ENCODE measurements at places on chromosomes 2 and 18. TPM values are rescaled to one million over a fixed set of nuclear protein-coding genes. Genes with fewer than 3 reads are reported as not detected.

The SOX11 gene
- not detected for total RNA-seq

The AFF3 gene
- total RNA-seq = 4.9 TPM

The TBR1 gene
- total RNA-seq = not detected

- no peaks in the 10 kb centered on the region for H3K4me1 ChIP-seq
- no peak for DNase-seq
- H3K36me3 ChIP-seq = no peaks in the 10 kb centered on the region
- H3K4me3 ChIP-seq = no peak overlapping the region
- H3K27ac ChIP-seq = no peak overlapping the region
These were observed 6.4 kb downstream of the FN1 start for GRCh38 chr2:215429424-215429823.

GRCh38 chr2:31163011-31163539, 24.8 kb upstream of the GALNT14 start:
- no peaks in the 10 kb centered on the region for H3K4me1 ChIP-seq
- no peaks in the 10 kb centered on the region for H3K27me3 ChIP-seq
- no peak for DNase-seq
- no peak overlapping the region for H3K27ac ChIP-seq
- no peak overlapping the region for H3K4me3 ChIP-seq

DNA sequence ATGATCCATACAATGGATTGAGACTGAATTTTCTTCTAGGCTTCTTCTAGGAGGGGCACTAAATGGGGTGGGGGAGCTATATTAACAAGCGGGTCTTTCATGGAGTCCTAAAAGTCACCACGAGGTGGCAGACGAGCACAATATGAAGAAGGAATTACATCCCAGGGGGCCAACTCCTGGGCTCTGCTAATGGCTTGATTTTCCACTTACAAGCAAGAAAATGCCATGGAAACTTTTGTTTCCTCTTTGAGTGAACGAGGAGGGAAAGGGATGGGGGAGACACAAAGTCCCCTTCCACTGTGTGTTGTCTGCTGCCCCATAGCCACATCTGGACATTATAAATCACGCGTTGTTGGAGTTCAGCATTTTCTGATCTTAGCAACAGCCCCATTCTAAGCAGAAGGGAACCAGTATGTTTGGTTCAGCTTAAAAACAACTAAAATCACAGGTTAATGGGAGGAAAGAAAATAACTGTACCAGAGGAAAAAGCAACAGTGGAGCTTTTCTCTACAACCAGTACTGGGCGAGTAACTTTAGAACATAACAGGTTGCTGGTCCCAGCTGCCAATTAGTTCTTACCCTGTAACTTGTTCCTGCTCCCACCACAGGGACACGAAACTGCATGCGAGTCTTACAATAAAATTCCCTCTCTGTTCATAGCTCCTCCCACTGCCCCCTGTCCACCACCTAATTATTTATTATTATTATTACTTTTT, 285.0 kb upstream of the PARD3B start:
- H3K36me3 ChIP-seq = no peaks in the 10 kb centered on the region
- H3K4me3 ChIP-seq = no peak overlapping the region
- no peaks in the 10 kb centered on the region for H3K27me3 ChIP-seq
- no peak overlapping the region for H3K27ac ChIP-seq
- H3K4me1 ChIP-seq = no peaks in the 10 kb centered on the region

GRCh38 chr2:113041871-113042270, 10.8 kb downstream of the IL36B start:
- H3K4me3 ChIP-seq = no peak overlapping the region
- no peaks in the 10 kb centered on the region for H3K27me3 ChIP-seq
- no peak overlapping the region for H3K27ac ChIP-seq

DNA sequence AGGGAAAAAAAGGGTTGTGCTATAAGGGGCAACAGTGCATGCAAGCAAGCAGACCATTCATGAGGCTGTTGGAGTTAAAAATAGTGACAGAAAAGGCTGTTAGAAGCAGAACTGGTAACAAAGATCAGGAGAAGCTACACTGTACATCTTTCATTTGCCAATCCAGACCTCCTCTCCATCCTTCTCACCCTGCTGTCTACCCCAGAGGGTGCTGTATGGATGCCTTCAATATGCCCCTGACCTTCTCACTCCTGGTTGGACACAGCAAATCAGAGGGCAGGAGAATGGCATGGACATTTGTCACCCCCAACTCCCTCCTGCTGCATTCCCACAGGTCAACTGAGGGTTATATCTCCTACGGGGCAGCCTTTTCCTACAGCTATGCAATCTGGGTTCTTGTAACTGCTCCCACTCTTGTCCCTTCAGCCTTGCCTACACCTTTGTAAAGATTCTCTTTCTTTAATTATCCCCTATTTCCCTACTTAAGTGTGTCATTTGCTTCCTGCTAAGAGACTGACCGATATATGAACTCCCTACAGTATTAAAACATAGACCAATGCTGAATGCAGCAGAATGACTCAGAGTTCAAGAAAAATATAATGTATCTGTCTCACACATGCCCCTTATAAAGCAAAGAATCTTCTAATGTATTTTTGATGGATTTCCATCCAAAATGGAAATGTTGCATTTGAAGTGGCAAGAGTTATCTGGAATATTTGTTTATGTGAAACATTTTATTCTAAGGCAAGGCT, 169.2 kb upstream of the NCKAP5 start:
- no peak overlapping the region for H3K4me3 ChIP-seq
- H3K36me3 ChIP-seq = no peaks in the 10 kb centered on the region
- H3K27ac ChIP-seq = no peak overlapping the region

DNA sequence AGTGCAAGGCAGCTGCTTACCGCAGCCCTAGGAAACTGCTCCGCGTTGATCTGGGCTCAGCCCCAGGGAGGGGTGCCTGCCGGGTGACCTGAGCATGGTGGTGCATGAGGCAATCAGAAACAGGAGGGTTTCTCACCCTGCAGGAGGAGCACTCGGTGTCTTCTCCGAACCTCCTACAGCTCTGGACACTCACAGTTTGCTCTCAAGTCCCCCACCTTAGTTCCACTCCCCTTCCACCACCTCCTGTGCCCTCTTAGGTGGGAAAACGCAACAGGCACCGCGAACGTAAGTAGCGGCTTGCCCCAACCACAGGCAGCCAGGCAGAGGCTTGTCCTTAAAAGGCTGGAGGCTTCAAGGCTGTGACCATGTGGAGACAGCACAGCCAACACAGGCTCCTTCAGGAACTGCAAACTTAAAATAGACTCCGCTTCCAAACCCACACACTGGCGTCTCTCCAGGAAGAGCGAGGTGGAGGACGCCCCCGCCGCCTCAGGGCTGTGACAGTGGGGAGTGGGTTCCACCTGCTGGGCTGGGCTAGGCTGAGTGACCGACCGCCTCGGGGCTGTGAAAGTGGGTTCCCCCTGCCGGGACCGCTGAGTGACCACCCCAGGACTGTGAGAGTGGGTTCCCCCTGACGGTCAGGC, 71.6 kb downstream of the NDUFA10 start:
- peaks cover 22% of the 10 kb centered on the region for H3K36me3 ChIP-seq
- H3K27me3 ChIP-seq = no peaks in the 10 kb centered on the region
- no peak for DNase-seq
- peak overlapping the region; percentile 40 for H3K27ac ChIP-seq
- peaks cover 20% of the 10 kb centered on the region for H3K4me1 ChIP-seq

Measured in esophagus squamous epithelium (tissue), 5 donors.